ENCODE measurements at places on chromosomes 6 and 20. TPM values are rescaled to one million over a fixed set of nuclear protein-coding genes. Genes with fewer than 3 reads are reported as not detected.

Gene SPAG4
- total RNA-seq, result 1.8 TPM

Gene PPP1R3G
- 0.40 TPM for total RNA-seq

Gene LYRM2
- total RNA-seq, result 34.4 TPM

GRCh38 chr6:45648262-45648620, 270.5 kb upstream of the SUPT3H start:
- DNase-seq, result no peak
- H3K36me3 ChIP-seq, result no peaks in the 10 kb centered on the region
- no peak overlapping the region for H3K4me3 ChIP-seq
- H3K27me3 ChIP-seq, result no peaks in the 10 kb centered on the region
- H3K4me1 ChIP-seq, result peaks cover 63% of the 10 kb centered on the region

DNA sequence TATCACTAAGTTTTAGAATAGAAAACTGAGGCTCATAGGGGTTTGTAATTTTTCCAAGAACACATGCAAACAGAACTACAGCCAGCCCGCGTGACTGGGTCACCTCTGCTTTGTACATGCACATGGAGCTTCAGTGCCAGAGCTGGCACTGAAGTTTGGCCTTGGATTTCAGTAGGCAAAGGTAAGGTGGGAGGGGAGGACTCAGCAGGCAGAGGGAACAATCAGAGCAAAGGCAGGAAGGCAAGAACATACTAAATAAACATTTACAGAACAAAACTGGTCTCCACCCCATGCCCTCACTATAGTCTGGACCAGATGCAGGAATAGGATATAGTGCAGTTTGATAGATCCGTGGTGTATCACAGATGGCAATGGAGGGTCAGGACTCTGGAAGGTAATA, 13.6 kb upstream of the ABRACL start:
- DNase-seq, result no peak
- no peaks in the 10 kb centered on the region for H3K36me3 ChIP-seq
- H3K4me3 ChIP-seq, result no peak overlapping the region

GRCh38 chr6:112911959-112912358, 564.8 kb downstream of the RFPL4B start:
- H3K27me3 ChIP-seq, result no peaks in the 10 kb centered on the region
- peaks cover 4% of the 10 kb centered on the region for H3K36me3 ChIP-seq
- no peak for DNase-seq
- H3K4me3 ChIP-seq, result no peak overlapping the region

DNA sequence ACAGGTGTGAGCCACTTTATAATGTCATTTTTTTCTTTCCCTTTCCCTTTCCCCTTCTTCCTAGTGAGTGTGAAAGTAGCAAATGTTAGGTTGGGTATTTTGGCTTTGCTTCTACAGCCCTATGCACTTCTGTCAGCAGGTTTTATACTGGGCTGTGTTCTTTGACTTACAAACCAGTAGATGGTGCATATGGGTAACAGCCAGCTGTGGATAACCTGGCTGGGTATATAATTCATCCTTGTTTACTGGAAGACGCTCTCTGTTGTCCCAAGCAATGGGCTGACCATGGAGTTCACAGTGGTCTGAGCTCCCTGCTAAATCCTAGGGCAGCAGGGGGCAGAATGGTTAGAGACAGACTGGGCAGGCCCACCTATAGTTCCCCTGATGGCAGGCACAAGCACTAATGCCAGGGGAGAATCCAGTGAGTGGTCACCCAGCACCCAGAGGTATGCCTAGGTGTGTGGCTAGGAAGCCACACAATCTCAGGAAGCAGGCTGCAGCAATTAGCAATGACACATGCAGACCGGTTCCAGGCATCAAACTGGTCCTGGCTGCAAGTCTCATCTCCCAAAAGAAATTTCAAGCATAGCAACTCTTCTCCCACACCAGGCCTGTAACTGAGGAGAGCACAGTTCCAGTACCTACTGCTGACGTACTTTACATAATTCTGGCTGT, 592.7 kb upstream of the MAN1A1 start:
- DNase-seq, result no peak
- H3K36me3 ChIP-seq, result no peaks in the 10 kb centered on the region
- no peak overlapping the region for H3K4me3 ChIP-seq
- H3K27me3 ChIP-seq, result no peaks in the 10 kb centered on the region
- no peaks in the 10 kb centered on the region for H3K4me1 ChIP-seq

Measured in osteocyte (in vitro differentiated cells).